ENCODE measurements at places on chromosomes 2 and 18.

GRCh38 chr2:155690785-155691184, 641.7 kb downstream of the NR4A2 start:
- DNase-seq: peak; percentile 31

DNA sequence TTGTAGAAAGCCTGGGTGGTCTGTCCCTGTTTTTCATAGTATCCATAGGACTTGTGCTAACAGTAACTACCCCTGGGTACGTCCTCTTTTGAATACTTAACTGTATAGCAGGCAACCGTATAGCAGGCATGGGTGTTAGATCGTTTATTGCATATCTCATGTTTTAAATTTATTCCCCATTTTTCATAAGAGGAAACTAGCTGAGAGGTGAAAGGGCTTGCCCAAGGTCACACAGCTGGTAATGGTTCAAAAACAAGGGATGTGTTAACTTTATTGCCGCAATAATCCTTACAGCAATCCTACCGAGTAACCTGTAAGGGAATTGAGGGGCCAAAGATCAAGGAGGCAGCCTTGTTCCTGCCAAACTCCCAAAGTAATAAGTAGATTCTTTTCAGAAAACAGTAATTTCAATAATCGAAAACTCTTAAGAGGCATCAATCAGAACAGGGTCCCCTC, 990 bp upstream of the MGAT4A start:
- DNase-seq: no peak

- DNase-seq: no peak
Measured at GRCh38 chr2:109614715-109615636, 812 bp downstream of the SOWAHC start.

DNA sequence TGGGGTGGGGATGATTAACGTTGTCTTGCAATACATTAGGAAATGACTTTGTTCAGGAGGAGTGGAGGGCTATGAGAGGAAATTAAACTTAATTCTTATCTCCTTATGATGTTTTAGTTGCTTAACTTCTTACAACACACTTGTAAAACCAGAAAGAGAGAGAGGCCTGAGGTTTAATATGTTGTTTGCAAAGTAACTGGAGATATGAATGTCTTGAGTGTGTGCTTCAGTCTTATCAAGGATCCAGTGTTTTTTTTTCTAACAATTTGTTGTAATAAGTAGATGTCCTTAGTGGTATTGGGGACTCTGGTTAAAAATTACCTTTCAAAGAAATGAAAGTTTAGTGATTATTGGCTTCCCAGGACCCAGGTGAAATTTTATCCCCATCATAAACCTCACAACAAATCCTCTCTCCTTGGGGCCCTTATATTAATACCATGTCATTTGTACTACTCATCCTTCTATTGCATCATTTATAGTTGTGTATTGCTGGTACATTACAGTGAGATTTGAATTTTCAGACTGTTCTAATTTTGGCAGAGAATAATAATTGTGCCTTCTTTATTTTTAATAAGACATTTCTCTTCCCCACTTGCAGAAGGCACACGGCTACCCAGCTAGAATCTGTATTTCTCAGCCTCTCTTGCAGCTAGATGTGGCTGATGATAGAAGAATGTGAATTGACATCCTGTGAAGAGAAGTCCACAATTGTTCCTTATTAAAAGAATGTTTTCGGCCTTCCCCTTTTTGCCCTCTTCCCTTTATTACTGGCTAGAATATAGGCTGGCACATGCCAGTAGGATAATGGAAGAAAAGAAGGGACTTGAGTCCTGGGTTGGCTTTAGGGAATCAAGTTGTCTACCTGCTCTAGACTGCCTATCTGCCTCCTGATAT, 91.9 kb upstream of the CXCR4 start:
- no peak for DNase-seq

DNA sequence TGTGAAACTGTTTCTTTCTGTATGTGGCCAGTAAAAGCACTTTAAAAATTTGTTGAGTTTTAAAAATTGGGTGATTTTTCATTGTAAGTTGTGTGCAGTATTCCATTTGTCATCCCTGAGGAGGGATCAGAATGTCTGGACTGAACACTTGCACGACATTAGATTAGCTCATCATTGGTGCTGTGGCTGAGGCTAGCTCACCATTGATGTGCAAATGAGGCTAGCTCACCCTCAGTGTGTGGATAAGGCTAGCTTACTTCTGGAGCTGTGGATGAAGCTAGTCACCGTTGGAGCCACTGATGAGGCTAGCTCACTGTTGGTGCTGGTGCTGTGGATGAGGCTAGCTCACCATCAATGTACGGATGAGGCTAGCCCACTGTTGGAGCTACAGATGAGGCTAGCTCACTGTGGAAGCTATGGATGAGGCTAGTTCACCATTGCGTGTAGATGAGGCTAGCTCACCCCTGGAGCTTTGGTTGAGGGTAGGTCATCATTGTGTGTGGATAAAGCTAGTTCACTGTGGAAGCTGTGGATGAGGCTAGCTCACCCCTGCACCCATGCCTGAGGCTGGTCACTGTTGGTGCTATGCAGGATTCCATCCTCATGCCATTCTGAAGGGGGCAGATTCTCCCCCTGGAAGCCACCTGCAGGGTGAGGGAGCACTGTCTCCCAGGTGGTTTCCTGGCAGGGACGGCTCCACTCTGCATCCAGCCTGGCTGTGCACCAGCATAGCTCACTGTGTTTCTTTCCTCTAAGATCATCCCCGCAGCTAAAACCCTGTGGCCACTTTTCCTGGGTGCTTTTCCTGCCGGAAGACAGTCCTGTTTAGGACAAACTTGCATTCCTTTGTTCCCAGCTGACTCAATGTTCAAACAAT, 101.1 kb downstream of the TWIST2 start:
- DNase-seq: no peak

DNA sequence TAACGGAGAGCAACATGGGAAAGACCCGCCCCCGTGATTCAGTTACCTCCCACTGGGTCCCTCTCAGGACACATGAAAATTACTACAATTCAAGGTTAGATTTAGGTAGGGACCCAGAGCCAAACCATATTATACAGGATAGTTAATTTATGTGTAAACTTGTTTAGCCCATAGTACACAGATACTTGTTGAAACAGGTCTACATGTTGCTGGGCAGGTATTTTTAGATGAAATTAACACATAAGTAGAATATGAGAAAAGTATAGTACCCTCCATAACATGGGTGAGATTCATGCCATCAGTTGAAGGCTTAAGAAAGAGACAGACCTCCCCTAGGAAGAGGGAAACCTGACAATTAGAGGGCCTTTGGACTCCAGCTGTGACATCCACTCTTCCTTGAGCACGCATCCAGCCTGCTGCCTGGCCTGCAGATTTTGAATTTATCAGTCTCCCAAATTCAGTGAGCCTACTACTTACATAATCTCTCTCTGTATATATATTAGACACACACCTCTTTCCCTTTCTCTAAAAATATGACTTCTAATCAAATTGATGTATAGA, 463.5 kb upstream of the NETO1 start:
- DNase-seq: no peak

All from midbrain (tissue), 1 donor.